Stimulated activated CD4-positive, alpha-beta T cell treated with anti-CD3 and anti-CD28 coated beads, Interleukin-15, amount 100 ng/mL, for 48 hours (primary cell): ENCODE measurements at places on chromosomes 5 and 9.

- no peak for DNase-seq
These were observed 24.2 kb upstream of the ANKRD18A start for GRCh38 chr9:38644601-38645000.

- DNase-seq = no peak
These were observed 107.6 kb downstream of the FBXW11 start for GRCh38 chr5:171898879-171899278.

DNA sequence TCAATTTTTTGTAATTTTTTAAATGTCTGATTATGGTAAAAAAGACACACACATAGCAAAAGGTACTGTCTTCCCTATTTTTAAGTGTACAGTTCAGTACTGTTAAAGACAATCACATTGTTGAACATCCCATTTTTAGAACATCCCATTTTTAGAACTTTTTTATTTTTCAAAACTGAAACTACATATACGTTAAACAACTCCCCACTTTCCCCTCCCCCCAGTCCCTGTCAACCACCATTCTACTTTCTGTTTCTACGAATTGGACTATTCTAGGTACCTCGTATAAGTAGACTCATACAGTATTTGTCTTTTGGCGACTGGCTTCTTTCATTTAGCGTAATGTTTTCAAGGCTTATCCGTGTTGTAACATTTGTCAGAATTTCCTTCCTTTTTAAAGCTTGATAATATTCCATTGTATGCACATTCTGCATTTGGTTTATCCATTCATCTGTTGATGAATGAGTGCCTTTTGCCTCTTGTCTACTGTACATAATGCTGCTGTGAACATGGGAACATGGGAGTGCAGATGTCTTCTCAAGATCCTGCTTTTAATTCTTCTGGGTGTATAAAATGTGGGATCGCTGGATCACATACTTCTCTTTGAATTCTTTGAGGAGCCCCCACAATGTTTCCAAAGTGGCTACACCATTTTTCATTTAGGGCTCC, 154.0 kb downstream of the PIK3R1 start:
- DNase-seq = peak; percentile 38

DNA sequence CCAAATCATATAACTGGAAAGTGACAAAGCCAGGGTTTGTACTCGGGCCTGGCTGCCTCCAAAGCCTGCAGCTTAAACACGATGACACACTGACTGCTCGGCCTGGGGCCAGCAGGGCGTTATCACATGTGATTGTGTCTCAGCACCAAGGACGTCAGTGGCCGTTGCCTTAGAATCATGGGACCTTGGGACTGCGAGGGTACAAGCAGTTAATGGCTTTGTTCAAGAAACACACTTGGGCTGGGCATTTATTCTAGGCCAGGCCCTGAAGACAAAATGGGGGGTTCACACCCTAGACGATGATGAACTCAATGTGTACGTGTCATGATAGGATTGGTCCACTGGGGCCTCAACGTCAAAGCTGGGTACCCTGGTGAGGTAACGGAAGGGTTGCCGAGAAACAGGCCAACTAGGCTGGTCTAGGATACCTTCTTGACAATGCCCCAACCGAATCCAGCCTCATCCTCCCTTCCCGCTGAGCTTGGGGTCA, 13.0 kb downstream of the SH3PXD2B start:
- no peak for DNase-seq

DNA sequence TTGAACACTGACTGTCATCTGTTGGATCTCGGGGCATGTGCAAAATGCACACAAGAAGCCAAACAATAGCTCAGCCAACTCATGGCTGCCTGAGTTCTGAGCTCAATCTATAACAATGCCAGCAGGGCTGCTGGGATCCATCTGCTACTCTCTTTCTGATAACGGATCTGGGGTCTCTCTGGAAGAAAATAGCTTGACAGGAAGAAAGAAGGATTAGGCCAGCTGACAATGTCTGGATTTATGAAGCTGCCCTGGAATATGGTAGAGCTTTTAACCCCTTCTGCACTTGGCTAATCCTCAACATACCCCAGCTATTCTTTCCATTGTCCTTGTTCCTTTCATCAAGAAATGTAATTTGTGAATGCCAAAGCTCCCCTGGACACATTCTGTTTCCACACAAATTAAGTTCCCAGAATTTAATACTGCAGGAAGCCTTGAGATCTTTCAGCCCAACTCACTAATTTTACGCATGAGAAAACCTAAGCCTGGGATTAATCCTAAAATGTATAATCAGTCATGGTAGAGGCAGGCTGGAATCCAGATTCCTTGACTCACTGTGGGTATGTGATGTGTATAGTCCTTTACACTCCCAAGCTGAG, 62.7 kb upstream of the PCA3 start:
- DNase-seq = no peak

GRCh38 chr5:174775081-174775480, 50.7 kb downstream of the MSX2 start:
- no peak for DNase-seq

DNA sequence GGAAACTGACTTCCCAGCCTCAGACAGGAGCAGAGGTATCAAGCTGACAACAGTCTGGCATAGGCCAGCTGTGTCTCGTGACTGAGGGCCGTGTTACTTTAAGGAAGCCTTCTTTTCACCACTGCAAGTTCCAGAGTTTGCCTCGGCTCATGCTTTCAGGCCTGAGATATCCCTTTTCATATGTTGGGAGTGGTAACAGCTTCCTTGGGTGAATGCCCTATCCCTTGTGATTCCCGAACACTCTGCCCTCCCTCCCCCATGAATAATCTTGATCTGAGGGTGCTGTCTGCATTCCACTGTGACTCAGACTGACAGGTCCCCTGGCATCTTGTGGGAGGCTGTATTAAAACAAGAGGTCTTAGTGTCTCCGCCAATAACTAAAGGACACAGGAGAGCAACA, 49.7 kb upstream of the ARL15 start:
- DNase-seq = no peak

DNA sequence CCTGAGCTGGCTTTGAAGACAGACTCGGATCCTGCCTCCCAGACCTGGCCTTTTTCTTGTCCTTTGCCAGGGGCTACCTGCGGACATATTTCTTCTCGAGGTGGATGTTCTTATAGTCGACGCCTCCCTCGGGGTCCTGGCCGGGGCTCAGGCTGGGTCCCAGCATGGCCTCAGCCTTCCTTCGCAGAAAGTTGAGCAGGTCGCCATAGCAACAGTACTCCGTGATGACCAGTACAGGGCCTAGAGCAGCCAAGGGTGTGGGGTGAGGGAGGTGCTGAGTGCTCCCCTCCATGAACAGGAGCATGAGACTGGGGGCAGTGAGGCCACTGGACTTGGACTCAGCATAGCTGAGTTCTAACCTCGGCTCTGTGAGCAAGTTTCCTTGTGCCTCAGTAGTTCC, 26.7 kb downstream of the CSF1R start:
- no peak for DNase-seq
